Epithelial cell of esophagus (primary cell): ENCODE measurements at places on chromosomes 1 and 21.
A peak's percentile ranks its signal among the peaks of the same experiment; 100 is the strongest.

DNA sequence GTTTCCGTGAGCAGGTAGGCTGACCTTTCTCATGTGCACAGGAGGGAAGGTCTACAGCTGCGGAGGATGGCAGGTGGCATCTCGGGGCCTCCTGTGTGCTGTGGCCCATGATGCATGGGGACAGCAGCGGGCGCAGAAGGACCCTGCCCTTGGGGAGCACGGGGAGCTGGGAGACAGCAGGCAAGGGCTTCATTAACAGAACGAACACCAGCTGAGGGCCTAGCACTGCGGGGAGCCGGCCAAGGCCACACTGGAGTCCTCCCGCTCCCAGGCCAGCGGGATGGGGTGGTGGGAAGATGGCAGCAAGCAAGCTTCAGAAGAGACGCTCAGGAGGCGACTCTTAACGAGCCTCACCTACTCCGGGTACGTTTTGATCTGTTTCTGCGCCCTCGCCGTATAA, 66.6 kb downstream of the SCCPDH start:
- no peak for DNase-seq

GRCh38 chr21:42121794-42122193, 50.7 kb downstream of the UMODL1 start:
- DNase-seq = peak; percentile 62

- no peak for DNase-seq
These were observed 361.6 kb downstream of the FAM72C start for GRCh38 chr1:143610196-143610595.

DNA sequence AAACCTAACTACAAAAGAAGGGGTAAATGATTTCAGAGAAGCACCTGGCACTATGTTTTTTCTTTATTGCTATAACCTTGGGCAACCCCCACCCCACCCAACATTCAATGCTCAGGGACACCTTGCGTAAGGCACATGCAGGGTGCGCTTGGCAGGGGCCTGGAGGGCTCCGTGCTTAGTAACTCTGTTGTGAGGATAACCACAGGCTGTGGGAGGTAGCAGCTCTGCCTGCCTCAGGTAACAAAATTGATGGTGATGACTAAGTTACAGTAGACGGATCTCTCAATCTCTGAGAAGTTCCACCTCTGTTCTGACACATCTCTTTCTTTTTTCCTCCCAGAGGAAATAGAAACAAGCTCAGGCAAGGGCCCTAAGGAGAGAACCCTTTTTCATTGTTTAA, 8.7 kb upstream of the CCN1 start:
- DNase-seq = peak; percentile 97
